ENCODE measurements at places on chromosomes 1 and 21.

DNA sequence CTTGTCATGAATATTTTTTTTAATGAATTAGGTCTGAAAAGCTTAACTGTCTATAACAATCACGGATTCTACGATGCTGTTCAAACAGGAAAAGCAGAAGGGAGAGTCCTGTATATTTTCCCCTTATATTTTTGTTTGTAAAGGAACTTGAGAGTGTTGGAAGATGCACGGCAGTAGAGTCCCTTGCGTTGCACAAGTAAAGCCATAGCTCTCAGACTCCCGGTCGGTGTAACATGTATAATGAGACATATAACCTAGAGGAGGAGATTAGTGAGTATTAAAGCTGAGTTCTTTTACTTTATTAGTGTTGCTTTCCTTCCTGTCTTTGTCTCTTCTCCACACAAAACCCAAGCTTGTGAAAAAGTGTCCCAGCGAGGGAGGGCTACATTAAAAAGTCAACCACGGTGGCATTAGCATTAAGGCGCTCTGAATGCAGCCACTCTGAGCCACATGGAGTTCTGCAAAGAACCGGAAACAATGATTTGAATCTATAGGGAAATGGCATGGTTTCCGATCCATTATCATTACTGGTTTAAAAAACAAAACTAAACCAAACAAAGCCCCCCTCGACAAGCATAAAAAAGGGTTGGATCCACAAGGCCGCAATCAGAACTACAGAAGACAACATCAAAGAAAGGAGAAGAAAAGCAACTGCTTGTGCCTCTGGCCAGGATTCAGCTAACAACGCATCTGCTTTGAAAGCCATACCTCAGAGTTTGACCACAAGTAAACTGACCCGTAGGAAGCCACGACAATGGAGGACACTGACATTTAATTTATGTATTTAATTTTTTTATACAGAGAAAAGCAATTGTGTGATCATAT, 356.8 kb downstream of the LMO4 start:
- DNase-seq: no peak

DNA sequence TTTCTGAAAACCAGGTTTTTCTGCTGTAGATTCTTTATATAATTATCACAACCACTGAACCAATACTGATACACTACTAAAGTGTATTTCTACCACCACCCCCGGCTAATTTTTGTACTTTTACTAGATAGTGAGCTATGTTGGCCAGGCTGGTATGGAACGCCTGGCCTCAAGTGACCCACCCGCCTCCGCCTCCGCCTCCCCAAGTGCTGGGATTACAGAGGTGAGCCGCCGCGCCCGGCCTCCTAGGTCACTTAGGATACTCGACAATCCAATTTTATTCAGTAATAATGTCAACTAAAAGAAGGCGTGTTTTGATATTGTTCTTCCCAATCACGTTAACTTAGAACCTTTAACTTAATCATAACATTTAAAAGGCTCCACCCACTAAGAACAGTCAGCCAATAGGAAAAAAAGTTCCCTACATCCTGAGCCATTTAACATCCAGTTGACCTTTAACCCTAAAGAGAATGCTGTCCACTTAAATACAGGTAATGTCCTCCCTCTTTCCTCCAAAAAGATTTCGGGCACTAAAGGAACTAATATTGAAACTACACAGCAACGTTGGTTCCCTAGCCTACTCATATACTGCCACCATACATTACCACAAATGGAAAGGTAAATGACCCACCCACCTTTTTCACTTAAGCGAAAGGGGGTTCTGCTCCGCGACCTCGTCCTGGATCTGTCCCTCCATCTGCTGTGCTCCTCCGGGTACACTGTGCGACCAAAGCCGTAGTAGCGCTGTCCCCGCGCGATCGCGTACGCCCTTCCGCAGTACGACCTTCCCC, 1.2 kb downstream of the RSRP1 start:
- DNase-seq: no peak

GRCh38 chr1:57258557-57259325, 165.1 kb downstream of the DAB1 start:
- no peak for DNase-seq

- no peak for DNase-seq
These were observed 2.2 kb upstream of the G0S2 start for GRCh38 chr1:209672705-209673630.

DNA sequence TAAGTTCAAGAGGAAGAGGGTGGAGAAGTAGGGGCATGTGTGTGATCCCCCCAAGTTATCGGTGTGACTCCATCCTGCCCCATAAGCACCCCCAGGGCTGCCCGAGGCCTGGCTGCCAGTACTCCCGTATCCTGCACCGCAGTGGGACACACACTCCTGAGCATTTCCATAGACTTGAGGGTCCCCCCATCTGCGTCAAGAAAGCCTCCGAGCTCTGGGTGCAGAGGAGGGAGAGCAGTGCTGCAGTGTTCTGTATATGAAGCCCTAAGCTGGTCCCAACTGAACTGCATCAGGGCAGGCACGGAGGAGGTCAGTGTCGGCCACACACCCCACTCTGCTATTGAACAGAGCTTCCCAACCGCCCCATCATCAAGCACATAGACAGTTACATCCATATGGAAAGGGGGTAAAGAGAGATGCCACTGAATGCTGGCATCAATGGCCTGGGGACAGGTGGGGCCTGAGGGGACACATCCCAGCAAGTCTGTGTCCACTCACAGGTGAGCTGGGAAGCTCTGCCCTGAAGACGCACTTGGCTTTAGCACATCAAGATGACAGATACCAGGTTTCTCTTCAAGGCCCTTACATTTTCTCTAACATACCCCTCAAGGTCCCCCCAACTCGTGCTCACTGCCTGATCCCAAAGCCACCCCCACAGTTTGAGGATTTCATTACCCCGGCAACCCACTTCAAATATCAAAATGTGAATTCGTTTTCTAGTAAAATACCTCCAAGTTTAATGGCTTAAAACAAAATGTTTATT, 64.3 kb downstream of the EVA1C start:
- DNase-seq: no peak

GRCh38 chr1:93874025-93874651, 4.9 kb downstream of the DNTTIP2 start:
- no peak for DNase-seq

DNA sequence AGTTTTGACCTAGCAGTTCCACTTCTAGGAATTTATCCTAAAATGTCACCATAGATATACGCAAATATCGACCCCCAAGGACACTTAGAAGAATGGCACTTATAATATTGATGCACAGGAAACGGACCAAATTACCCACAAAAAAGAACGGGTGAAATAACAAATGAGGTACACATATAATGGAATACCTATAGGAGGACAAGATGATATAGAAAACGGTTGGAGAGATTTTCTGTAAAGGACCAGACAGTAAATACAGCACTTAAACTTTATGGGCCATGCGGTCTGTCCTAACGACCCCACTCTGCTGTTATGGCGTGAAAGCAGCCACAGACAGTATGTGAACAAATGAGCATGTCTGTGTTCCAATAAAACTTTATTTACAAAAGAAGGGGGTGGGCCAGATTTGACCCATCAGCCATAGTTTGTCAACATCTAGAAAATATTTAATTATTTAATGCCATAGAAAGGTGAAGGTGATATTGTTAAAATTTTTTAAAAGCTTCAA, 2.4 kb downstream of the TMPRSS3 start:
- DNase-seq: no peak

GRCh38 chr1:3598522-3599285, 12.6 kb downstream of the MEGF6 start:
- no peak for DNase-seq

- DNase-seq: no peak
These were observed 4.1 kb downstream of the EFHD2 start for GRCh38 chr1:15413563-15414444.

- DNase-seq: no peak
These were observed 22.1 kb downstream of the IFFO2 start for GRCh38 chr1:18934205-18935000.

DNA sequence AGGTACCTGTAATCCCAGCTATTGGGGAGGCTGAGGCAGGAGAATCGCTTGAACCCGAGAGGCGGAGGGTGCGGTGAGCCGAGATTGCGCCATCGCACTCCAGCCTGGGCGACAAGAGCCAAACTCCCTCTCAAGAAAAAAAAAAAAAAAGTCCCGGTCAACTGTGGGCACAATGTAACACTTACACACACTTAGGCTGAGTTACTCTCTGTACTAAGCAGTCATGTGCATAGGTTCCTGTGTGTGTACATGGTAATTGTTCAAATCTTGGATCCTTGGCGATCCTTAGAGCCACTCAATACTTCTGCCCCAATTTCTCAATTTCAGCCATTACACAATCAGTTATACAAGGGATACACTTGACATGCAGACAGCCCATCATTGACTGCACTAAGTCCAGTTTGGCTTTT, 11.6 kb downstream of the SDCCAG8 start:
- no peak for DNase-seq

DNA sequence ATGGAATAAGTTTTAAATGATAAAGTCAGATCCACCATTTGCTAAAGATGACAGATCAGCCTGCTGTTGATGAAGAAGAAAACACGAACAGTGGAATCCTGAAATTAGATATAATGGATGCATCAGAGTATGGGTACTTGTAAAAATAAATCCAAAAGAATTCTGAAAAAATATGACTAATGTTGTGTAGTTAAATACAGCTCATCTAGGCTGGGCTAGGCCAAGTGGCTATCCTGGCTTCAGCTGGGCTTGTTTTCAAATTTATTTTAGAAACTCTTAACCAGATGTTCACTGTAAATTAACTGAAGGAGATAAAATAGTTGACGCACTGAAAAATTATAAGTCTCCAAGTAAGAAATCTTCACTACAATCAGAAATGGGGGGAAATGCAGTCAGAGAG, 7.4 kb upstream of the RGS2 start:
- DNase-seq: no peak

DNA sequence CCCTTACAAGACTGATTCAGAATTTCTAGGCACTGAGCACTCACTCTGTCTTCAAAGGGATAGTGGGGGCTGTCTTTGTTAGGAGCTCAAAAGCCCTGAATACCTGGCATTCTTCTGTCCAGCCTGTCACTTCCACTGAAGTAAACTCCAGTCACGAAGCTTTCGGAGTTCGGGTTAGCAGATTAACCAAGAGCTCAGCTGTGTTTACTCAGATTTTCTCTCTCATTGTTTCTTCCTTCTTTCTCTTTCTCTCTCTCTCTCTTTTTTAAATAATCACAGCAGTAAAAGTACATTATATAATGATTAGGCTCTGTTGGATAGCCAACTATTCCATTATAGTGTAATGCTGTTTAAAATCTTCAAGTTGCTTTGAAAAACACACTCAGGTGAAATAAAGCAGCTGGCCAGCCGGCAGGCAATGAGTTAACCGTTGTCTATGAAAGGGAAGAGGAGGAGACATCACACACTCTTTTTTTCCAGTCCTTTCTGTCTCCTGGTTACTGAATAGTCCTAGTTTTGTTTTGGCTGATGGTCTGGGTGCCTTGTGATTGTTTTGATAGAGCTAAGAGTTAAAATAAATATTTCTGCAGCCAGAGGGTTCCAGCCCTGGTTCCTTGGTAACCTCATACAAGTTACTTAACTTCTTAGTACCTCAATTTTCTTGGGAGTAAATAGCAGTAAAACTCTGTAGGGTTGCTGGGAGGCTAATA, 89.8 kb downstream of the ADSS2 start:
- DNase-seq: no peak
